ENCODE measurements at places on chromosomes 12 and 14.

- DNase-seq, result peak; percentile 50
Observed at GRCh38 chr12:113098441-113099028, 37.0 kb downstream of the RASAL1 start.

DNA sequence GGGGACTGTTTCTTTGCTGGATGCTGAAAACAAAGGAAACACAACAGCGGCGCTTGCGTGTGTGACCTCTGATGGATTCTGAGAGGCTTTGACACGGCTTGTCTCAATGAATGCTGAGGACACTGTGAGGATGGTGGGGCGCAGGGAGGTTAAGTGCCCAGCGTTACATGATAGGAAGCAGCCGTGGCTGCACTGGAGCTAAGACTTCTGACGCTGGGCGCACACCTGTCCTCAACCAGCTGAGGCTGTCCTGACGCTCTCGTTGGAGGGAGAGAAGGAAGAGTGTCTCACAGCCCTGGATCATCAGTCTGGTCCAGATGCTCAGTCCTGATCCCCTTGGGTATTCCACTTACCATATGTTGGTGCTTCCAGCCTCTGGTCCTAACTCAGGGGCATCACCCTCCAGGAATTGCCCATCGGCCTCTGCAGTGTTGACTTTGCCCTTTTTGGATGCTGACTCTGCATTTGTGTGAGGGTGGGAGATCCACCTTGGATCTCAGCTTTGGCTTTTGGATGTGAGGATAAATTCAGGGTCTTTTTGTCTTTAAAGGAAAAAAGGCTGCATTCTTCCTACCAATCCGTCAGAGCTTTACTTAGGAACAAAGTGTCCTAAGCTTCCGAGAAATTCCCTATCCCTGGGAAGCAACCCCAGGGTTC lies 125.2 kb downstream of the ZNF664 start:
- no peak for DNase-seq

DNA sequence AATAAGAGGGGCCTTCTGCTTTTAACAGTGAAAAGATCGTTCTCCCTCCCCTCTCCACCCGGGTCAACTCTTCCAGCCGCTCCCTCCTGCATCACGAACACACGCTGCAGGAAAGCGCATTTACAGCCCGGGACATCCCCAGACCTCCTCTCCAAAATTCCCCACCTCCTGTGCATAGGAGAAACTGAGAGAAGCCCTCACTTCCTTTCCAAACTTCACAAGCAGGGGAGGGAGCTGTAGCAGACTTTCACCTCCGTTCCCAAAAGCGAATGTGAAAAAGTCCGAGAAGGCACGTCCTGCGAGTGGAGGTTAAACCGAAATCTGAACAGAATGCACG lies 513 bp downstream of the BCAT1 start:
- DNase-seq, result no peak

DNA sequence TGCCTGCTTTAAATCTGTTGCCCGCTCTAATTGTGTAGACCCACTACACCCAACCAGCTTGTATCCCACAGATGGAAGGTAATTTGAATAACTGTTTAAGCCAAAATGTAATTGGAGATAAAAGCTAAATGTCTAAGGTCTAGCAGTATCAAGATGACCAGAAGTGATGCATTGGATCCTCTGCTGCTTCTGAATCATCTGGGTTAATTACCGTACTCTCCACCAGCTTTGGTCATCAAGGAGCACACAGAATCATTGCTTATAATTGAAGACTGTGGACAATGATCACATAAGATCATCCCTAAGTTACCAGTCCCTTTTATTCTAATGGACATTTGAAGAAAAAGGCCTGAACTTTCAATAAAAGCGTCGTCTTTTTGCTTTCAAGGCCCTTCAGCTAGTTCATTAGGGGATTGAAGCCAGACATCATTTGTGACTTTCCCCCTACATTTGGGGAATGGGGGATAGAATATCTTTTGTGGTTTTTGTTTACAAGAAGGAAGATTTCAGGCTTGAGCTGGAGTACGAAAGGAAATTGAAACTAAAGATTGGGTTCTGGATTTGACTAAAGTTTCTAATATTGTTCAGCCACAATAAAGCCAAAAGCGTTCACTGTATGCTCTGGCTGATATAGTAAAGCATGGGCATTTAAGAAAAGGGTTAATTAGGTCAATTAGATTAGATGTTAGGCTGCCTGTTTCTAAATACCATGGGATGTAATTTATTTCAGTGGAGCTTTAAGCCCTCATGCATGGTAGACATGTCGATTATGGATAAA lies 123.2 kb downstream of the CHST11 start:
- DNase-seq, result no peak

GRCh38 chr12:612886-613285 lies 50.4 kb downstream of the NINJ2 start:
- no peak for DNase-seq

DNA sequence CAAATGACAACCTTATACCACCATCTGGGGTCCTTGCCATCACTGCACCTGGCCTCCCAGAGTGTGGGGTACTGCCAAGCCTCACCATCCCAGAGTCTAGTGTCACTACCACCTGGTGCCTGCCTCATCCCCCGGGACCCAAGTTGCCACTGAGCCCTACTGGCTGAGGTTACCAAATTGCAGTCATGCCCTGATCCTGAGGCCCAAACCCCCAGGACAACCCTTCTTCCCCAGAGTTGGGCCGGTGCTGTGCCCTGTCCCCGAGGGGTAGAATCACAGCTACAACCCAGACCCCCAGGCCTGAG lies 8.4 kb upstream of the SFSWAP start:
- no peak for DNase-seq

GRCh38 chr14:24279301-24280186 lies 8.1 kb upstream of the RABGGTA start:
- DNase-seq, result peak; percentile 32

DNA sequence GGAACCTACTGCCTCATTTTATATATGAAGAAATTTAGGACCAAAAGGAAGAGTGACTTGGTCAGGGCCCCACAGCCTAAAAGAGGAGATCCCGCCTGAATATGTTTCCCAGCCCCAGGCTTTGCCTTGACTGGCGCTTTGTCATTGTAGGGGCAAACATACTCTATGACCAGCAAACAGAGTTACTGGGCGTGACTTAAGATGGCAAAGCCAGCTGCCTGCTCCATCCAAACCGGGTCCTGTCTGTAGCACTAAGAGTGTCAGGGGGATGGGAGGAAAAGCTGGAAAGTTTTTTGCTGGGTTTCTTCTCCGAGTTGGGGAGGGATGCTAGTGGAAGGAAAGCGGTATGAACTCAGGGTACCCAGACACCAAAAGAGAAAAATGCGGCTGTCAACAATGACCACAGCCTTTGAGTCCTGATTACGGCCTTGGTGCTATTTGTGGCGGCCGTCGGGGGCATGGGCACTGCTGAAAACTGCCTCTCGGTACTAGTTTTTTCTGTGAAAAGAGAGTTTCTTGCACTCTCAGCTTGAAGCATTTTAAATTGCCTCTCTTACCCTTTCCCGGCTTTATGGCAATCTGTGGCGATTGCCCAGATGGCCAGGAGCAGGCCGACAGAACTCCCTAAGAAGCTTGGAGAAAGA lies 82.7 kb downstream of the PRIMA1 start:
- DNase-seq, result no peak

GRCh38 chr12:62995097-62995496 lies 60.1 kb upstream of the PPM1H start:
- no peak for DNase-seq

GRCh38 chr14:72904840-72905561 lies 11.1 kb upstream of the DPF3 start:
- peak; percentile 41 for DNase-seq

DNA sequence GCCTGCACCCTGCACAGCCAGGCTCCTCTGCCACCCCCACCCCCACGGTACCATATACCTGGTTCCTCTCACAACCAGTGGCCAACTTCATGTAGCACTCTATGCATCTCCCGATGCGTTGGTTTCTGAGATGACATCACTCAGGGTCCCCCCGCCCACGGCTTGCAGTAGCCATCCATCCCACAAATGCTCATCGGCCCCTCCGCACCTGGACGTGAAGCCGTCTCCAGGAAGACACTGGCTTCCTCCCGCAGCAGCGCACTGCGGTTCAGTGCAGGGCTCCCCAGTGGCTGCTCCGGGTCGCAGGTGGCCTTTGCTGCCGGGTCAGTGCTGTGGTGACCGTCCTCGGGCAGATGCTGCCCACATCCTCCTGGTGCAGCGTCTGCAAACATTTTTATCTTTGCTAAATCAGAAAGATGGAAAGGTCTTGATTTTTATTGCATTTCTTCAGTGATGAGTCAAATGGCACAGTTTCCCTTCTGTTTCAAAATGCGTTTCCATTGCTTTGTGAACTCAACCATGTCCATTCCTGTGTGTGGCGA lies 27.5 kb upstream of the MMP17 start:
- no peak for DNase-seq

DNA sequence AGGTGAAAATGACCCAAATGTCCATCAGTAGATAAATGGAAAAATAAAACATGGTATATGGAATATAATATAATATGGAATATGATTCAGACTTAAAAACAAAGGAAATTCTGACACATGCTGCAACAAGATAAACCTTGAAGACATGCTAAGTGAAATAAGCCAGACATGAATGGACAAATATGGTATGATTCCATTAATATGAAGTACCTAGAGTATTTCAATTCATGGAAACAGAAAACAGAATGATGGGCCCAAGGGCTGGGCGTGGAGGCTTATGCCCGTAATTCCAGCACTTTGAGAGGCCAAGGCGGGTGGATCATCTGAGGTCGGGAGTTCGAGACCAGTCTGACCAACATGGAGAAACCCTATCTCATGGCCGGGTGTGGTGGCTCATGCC lies 22.7 kb upstream of the ORAI1 start:
- DNase-seq, result no peak

DNA sequence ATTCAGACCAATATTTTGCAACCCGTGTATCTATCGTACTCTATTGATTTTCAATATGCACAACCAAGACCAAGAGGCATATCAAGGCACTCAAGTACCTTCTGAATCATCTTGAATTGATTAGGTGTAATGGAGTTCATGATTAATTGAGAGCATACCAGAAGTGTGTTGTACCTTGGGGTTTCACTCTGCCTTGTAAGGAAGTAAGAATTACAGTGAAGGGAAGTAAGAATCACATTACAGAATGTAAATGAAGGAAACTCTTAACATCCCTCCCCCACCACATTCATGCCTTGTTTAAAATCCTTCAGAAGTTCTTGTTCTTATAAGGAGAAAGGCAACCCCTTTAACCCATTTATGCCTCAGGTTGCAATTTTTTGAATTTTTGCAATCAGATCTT lies 5.4 kb upstream of the MGAT4C start:
- no peak for DNase-seq

DNA sequence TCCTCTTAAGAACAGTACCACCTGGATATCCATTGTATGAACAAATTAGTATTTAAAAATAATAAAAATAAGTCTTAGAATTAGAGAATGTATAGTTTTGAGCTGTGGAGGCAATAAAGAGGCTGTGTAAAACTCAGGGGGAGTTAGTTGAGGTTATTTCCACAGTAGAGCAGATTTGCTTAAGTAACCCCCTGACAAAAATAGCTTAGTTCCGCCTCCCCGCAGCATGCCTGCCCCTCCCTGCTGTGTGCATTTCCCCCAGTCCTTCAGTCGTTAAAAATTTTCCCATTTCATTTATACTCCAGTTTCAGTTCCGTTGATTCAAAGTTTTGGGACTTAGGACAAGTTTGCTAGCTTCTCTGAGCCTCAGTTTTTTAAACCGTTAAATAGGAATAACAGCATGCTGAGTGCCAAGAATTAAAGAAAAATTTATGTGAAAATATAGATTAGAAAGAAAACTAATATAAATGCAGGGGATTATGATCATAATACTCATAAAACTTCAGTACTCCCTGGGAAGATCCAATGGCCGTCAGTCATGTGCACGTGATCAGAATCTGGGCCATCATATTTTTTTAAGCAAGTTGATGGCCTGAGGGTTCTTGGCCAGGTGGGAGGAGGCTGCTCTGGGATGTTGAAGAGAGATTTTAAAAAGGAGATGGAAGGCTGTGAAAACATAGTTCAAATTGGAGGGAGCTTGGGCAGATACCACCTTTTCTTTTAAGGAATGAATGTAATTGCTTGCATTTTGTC lies 14.5 kb upstream of the SLC38A2 start:
- no peak for DNase-seq

DNA sequence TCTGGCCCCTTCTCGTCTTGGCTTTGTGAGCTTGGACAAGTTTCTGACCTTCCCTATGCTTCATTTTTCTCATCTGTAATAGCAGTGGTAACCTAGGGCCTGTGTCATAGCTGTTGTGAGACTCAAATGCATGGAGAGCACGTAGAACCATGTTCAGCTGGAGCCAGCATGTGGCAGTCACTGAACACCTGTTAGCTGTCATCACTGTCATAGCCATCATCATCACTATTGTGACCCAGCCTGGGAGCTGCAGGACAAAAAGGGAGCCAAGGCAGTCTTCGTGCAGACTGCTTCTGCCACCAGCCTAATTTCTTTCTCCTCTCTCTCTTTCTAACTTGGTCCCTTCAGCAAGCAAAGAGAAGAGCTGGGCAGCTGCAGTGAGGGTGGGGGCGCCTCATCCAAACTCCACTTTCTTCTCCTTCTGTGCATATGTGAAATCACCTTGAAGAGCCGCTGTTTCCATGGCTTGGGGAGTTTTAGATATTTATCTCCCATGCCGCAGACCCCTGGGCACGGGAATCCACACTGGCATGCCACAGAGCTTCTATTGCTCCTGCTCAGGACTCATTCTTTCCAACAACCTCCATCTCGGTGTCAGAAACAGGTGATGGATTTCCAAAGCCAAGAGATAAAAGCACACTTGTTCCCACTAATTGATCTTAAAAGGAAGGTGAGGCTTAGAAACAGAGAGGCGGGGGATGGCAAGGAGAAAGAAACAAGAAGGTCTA lies 87.0 kb downstream of the SRRM4 start:
- DNase-seq, result no peak

DNA sequence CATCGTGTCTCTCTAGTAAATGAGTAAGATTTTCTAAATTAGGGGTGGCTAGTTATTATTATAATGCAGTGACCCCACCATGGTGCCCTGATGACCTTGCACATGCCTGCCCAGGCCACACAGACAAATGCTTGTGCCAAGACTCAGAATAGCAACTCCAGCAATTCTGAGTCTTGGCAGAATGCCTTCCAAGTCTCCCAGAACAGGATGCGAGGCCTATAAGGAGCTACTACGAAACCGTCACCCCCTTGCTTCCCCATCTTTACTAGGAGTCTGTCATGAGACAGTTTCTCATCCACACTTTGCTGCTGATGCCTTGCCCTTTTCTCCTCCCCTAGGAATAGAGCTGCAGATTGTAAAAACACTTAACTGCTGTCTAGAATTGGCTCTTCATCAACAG lies 559.9 kb downstream of the TRHDE start:
- no peak for DNase-seq

DNA sequence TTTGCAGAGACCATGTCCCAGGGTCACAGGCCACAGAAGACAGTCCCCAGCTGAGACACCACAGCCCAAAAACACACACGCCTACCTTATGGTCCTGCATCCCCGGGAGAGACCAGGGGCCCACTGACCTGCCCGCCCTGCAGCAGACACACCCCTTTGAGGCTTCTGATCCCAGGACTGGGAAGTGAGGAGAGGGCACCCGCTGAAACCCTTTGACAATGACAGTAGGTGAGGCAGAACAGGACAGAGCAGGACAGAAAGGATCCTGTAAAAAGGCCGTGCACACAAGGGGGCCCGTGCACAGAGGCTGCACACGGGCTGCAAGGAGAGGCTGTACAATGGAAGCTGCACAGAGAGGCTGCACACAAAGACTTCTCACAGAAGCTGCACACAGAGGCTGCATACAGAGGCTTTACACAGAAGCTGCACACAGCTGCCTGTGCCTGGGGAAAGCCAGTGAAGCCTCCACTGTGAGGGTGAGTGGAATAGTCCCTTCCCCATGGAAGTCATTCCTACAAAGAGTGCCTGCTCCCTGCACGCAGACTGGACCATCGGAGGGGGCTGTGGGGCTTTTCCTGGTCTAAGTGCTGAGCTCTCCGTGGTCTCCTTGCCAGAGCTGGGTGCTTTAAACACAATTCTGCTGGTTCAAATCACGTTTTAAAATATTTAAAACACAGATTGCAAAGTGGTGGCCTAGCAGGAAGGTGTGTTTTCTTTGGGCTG lies 16.6 kb upstream of the SFSWAP start:
- no peak for DNase-seq
